Stomach (tissue), 19 donors: ENCODE measurements at places on chromosomes 13 and 19.

GRCh38 chr13:112861876-112862615 lies 107.0 kb upstream of the MCF2L start:
- DNase-seq = peak; percentile 10

DNA sequence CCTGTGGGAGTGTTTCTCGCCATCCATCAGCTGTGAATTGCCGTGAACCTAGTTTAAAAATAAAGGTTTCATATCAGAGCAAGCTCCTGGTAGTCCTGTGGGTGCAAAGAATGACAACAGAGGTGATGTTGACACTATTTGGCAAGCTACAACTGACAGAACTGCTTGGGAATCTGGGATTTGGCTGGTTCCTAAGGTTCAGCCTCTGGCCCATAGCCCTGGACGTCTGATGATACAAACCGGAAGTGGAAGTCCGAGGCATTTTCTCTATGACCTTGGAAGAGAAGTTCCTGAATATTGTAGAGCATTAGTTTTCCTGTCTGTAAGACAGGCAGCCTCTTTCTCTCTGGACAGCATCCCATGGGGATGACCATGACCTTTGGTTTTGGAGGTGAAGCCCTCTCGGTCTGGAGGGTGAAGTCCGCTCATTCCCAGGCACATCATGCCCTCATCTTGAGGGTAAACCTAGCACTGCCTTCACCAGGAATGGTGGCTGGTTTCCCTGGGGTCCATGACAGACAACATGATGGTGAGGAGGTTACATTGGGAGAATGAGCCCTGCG lies 29.1 kb downstream of the GATAD2A start:
- DNase-seq = no peak

DNA sequence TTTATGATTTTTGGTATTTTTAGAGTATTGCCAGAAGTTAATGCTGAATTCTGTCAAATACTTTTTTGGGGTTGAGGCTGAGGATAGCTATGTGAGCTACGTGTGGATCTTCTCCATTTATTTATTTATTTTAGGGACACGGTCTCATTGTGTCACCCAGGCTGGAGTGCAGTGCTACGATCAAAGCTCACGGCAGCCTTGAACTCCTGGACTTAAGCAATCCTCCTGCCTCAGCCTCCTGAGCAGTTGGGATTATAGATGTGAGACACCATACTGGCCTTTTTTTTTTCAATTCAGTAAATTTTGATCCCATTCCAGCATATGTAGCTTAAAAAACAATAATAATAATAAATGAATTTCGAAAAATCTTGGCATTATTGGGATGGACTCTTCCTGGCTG lies 21.1 kb downstream of the ING1 start:
- DNase-seq = no peak

- DNase-seq = no peak
Measured at GRCh38 chr13:89755729-89756492, 1591.6 kb upstream of the MIR17HG start.

GRCh38 chr13:105220063-105220462 lies 1315.4 kb downstream of the EFNB2 start:
- no peak for DNase-seq

DNA sequence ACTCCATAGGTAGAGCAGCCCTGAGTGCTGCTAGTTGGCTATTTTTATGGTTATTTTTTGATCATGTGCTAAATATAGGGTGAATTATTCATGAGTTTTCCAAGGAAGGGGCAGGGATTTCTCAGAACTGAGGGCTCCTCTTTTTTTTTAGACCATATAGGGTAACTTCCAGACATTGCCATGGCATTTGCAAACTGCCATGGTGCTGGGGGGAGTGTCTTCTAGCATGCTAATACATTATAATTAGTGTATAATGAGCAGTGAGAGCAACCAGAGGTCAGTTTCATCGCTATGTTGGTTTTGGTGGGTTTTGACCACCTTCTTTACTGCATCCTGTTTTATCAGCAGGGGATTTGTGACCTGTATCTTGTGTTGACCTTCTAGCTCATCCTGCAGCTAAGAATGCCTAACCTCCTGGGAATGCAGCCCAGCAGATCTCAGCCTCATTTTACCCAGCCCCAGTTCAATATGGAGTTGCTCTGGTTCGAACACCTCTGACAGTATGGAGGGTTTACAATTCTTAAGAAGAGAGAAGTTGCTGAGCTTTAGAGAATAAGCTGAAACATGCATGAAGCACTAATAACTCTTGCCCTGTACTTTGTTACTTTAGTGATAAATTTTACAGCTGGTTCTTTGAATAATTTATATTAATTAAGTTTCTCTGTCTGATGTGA lies 31.7 kb downstream of the CEACAM1 start:
- no peak for DNase-seq

DNA sequence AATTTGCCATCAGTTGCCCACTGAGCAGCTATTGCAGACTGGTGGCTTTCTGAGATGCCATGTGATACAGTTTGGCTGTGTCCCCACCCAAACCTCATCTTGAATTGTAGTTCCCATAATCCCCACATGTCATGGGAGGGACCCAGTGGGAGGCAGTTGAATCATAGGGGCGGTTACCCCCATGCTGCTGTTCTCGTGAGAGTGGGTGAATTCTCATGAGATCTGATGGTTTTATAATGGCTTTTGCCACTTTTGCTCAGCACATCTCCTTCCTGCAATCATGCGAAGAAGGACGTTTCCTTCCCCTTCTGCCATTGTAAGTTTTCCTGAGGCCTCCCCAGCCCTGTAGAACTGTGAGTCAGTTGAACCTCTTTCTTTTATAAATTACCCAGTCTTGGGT lies 34.8 kb upstream of the ANKRD10 start:
- no peak for DNase-seq

DNA sequence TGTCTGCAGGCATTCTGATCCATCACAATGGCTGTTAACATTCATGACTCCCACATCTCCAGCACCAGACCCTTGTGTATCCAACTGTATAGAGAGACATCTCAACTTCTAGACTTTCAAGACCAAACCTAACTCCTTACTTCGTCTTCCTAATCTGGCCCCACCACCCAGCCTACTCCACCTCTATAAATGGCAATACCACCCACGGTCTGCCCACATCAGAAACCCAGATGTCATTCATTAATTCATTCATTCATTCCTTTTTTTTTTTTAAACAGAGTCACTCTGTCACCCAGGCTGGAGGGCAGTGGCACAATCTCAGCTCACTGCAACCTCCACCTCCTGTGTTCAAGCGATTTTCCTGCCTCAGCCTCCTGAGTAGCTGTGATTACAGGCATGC lies 10.4 kb downstream of the GPR42 start:
- DNase-seq = no peak

- DNase-seq = peak; percentile 46
Measured at GRCh38 chr19:21314676-21315075, 14.5 kb downstream of the ZNF708 start.
